ENCODE measurements at places on chromosomes 4 and X.

GRCh38 chr4:64698171-64698570 lies 288.9 kb upstream of the TECRL start:
- no peak for DNase-seq

- DNase-seq: no peak
Measured at GRCh38 chrX:123809854-123810375, 49.9 kb upstream of the XIAP start.

DNA sequence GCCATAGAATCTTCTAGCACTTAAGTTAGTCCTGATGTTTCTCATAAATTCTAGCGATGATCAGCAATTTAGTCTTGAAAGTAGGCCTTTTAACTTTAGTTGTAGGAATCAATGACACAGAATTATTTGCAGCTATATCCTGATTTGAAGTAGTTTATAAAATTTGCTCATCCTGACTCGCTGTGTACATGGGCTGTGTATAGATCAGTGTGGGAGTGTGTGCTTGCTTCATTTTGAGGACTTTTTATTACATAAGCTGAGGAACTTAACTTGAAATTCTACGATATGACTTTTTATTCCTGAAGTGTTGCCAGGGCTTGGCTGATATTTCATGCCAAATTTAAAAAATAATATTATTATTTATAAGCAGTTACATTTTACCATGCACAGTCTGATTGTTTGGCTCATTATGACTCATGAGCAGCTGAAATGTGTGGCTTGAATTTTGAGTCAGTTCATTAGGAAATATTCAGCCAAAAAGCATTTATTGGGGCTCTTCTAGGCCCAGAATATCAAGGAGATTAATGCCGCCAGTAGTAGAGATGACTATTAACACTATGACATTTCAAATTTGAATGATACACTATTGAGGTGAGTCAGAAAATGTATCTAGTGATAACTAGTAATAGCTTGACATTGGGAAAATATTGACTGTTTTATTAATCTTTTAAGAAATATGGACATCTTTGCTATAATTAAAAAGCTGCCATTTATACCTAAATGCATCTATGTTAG lies 128.9 kb upstream of the LIMCH1 start:
- no peak for DNase-seq

- DNase-seq: no peak
Measured at GRCh38 chr4:177532358-177532757, 90.1 kb upstream of the AGA start.

DNA sequence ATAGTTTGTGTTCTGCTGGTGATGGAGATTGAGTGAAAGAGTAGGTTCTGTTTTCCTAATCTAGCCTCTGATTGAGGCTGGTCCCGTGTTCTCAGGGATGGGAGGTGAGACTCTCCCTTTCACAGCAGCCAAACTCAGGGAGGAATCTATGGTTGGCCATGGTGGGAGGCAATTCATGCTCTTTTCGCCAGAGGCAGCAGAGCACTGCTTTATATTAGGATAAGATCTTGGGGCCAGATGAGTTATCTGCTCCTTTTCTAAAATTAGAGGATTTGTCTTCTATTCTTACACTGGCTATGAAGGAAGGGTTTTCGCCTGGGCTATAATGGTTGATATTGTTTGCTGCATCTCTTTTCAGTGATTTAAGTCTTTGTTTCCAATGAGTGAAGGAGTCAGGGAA lies 63.9 kb upstream of the NLGN4X start:
- DNase-seq: no peak

DNA sequence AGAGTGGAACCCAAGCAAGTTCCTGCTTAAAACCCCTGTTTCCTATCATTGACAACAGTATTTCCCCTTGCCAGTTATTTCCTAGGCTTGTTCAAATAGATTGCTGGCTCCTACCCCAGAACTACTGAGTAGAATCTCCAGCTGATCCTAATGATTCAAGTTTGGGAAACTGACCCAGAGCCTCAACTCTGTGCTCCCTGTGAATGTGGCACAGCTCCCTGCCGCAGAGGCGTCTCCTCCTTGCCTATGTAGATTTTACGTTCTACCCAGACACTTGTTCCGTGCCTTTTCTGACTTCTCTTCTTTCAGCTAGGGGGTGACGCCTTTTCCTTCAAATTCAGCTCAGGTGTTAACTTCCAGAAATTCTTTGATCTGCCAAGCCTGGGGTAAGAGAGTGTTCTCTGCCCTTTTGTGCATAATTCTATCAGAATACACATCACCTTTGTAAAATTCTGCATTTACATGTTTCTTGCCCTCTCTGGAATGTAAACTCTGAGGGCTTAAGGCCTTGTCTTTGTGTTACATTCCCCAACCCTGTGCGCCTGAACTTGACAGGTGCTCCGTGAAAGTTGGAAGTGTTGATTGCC lies 4.4 kb downstream of the LSM6 start:
- no peak for DNase-seq

- no peak for DNase-seq
Measured at GRCh38 chr4:116244771-116245170, 840.6 kb downstream of the TRAM1L1 start.

DNA sequence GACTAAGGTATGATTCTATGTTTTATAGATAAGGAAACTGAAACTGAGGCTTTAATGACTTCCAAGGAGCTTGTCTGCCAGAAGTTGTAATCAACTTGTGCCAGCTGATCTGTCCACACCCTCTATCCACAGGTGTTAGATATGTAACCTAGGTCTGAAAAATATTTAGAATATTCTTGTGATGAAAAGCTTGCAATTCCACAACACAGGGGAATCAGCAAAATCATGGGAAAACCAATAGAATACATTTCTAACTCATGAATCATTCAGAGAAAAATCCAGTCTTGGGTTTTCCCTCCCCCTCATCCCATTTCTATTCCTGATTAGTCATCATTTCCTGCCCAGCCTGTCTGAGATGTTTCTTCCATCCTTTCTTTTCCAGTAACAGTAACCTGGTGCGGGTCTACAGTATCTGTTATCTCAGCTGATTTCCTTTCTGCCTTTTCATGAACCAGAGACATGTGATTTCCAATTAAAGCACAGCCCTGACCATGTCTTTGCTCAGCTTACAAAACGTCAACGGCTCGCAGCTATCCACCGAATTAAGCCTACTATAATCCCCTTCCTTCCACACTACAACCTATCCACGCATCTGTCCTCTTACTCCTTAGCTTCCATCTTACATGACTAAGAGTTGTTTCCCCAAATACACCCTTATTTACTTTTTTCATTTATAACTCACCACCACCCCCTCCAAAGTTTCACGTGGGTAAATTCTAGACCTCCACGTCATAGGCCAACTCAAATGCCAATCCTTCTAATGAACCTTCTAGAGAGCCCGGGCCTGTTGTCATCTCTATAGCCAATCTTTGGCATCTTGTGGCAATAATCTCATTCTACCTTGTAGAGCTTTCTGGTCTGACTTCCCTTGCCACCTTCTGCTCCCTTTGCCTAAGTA lies 961 bp upstream of the NOCT start:
- no peak for DNase-seq

DNA sequence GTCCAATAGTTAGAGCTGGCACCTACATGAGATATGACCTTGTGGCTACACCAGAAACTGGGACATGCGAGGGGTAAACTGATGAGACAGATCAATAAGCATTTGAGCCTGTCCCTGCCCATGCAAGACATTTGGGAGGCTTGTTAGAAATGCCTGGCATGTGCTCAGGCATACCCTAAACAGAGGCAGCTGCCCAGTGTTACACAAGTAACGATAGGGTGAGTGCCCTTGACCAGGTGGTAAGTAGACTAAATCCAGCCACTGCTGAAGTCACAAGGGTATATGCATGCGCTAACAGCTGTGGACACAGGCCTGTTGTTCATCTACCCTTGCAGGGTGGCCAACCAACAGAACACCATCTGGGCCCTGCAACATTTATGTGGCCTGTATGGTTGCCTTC lies 56.1 kb upstream of the CCDC149 start:
- no peak for DNase-seq

DNA sequence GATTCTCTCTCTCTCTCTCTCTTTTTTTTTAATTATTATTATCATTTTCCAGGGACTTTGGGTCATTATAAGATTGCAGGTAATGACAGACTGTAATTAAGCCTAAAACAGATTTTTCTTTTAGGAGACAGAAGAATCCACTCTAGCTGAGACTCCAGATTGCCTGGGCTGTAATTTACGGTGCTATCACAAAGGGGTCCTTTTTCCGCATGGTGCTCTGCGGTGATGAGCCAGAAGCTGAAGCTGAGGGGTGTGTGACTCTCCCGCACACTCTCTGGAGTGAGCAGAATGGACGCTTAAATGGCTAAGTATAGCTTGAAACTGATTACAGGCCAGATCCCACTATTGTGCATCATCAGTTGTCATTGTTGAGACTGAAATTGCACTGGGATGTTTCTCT lies 50.0 kb downstream of the LGI2 start:
- no peak for DNase-seq

DNA sequence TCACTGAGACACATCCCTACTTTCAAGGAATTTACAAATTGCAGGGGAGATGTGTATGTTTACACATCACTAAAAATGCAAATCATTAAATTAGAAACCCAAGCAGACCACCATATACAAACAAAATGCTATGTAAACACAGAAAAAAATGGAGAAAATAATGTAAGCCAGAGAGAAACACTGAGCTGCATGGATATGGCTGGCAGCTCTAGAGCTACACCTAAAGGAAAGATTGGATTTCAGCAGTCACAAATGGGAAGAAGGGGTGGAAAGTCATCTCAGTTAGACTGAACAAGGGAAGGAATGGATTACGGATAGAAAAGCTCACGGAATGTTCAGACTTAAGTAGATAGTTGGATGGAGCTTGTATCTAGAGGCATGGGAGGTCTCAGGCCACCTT lies 186.3 kb downstream of the MOSPD2 start:
- DNase-seq: no peak

GRCh38 chr4:158282252-158282651 lies 72.0 kb downstream of the TMEM144 start:
- DNase-seq: no peak

- no peak for DNase-seq
Measured at GRCh38 chrX:15055146-15055930, 182.1 kb downstream of the MOSPD2 start.

GRCh38 chrX:54922547-54922946 lies 1.9 kb downstream of the TRO start:
- no peak for DNase-seq

GRCh38 chrX:47217852-47218279 lies 615 bp upstream of the CDK16 start:
- DNase-seq: peak; percentile 70

- no peak for DNase-seq
Measured at GRCh38 chr4:54614149-54614548, 43.6 kb upstream of the KIT start.

- no peak for DNase-seq
Measured at GRCh38 chrX:153064061-153064460, 7.8 kb downstream of the PNMA3 start.

GRCh38 chr4:74555843-74556242 lies 110.9 kb downstream of the AREG start:
- no peak for DNase-seq

- no peak for DNase-seq
Measured at GRCh38 chrX:39725928-39726619, 371.7 kb downstream of the BCOR start.

DNA sequence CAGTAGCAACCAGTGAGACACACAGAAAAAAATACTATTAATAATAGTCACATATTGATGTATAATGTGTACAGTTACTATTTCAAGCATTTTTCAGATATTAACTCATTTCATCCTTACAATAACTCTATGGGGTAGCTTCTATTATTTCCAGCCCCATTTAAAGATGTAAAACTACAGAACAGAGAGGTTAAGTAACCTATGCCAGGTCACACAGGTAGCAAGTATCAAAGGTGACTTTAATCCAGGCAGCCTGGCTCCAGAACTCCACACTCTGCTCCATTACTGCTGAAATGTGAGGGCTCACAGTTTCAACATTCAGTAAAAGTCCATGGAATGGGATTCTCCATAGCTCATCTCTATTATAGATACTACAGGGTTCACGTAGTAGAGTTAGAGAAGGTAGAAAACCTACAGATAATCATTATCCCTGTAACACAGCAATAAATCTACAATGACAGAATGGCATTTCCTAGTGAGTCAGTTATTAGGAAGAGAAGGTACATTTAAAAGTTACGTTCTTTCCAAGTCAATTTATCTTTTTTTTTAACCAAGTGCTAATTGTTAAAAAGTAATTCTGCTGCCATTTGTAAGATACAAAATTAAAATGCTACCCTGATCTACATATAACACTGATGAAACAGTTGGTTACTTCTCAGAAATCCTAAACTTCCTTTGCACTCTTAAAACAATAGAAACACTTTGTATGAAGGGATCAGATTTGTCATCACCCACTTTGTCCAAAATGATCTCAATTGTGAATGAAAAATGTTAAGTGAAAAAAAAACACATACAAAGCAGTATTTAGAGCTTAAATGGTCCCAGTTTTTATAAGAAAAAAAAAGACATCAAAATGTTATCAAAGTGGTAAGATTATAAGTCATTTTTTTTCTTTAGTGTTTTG lies 18.7 kb downstream of the RELL1 start:
- no peak for DNase-seq

DNA sequence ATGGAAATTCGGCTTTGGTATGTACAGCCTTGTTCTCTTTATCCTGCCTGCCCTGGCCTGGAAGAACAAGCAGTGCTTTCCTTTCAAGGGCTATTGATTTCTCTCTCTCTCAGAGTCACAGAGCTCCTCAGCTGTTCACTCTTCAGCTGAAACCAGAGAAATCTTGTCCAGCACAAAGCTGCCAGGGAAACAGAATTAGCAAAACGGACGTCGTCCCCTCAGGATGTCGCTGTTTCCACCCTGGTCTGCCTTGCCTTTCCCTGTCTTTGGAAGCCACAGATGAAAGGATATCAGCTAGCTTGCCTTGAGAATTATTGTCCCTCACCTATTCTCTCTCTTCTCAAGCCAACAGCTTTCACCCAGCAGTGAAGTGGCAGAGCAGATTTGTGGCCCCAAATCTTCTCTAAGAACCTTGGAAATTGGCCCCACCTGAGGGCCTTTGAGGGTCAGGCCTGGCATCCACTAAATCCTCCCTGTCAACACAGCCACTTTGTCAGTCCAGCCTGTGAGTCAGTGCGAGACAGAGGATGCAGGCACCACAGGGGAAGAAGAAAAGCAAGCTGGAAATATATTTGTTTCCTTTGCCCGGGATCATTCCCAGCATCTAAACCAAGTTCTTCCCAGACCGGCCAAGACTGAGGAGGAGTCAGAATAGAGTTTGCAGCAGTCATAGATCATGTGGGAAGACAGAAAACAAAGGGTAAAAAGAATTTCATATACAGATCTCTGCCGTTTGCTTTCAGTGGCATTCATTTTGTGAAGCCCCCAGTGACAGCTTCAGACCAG lies 63.8 kb upstream of the MTM1 start:
- DNase-seq: no peak

DNA sequence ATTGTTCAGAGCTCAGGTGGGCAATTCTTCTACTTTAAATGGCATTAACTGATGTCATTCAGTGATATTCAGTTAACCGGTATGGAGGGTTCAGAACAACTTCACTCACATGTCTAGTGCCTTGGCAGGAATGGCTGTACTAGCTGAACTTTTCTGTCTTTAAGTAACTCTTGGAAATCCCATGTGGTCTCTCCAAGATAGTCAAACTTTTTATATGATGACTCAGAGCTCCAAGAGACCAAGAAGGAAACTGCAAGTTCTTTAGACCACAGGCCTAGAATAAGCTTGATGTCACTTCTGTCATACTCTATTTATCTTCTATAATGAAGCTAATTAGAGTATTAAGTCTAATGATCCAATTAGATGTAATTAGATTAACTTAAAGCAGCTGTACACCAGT lies 24.9 kb downstream of the LHFPL1 start:
- no peak for DNase-seq
